ENCODE measurements at places on chromosomes 7 and 10.

- DNase-seq = no peak
These were observed 14.7 kb upstream of the CPXM2 start for GRCh38 chr10:123906296-123906695.

DNA sequence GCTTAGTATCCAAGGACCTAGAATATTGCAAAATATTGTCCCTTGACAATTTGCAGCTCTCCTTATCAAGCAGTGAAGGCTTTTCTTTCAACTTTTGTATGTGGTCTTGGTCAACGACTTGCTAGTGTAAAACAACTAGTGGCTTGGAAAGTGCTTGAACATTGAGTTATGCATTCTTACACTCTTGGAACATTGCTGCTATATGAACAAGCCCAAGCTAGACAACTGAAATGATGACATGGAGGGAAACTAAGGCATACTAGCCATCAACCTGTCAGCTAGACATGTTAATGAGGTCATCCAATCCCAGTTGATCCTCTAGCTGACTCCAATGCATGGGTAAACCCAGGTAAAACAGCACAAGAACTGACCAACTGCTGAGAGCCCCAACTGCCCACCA lies 12.7 kb upstream of the DMTF1 start:
- no peak for DNase-seq

DNA sequence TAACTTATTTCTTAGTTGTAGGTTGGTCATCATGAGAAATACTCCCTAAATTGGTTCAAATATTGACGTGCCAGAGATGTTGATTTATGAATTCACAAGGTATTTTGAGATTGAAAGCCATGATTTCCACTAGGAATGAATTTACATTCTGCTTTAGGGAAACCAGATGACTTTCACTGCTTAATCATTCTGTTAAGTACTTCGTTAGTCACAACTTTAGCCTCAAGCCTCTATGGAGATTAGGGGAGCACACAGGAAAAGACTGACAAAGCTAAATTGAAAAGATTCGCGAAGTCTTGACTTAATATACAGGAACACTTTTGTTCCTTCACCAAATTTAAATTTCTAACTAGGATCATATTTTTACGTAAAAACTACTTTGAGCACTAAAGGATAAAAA lies 250.4 kb upstream of the CACNA2D1 start:
- no peak for DNase-seq

DNA sequence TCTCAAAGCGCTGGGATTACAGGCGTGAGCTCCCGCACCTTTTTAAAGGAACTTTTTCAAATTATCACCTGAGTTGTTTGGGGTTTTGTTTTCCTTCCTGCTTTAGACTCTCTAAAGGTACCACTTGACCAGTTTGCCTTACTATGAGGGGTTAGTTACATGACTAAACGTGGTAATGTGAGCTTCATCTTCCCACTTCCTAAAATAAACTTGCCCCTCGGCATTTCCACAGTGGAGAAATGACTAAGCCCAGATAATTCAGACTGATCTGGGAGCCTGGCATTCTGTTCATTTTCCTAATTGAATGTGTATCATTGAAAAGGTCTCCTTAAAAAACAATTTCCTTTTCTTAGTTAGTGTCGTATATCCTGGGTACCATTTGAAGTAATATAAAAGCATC lies 163.4 kb downstream of the PLXDC2 start:
- DNase-seq = no peak

DNA sequence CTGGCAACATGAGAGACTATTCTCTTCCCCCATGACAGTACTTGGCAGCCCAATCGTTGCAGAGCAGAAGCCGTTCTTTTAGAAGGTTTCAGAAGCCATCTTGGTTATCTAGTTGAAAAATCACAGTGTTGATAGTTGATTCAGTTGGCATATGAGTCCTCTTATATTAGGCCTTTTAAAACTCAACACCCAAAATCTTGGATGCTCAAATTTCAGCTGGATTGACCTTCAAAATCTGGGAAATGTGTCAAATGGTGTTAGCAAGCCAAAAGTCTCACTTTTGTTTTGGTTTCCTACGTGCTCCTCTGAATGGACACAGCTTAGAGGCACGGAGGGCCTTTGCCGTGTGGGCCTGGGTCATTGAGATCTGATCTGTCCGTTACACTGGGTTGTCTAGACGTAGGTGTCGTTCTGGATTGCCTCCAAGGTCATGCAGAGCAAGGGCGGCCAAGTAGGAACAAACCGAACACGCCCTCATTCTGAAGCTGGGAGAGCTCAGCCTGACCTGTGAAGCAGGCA lies 59.3 kb upstream of the BMPER start:
- no peak for DNase-seq

GRCh38 chr7:88003581-88003980 lies 69.5 kb downstream of the ADAM22 start:
- no peak for DNase-seq

DNA sequence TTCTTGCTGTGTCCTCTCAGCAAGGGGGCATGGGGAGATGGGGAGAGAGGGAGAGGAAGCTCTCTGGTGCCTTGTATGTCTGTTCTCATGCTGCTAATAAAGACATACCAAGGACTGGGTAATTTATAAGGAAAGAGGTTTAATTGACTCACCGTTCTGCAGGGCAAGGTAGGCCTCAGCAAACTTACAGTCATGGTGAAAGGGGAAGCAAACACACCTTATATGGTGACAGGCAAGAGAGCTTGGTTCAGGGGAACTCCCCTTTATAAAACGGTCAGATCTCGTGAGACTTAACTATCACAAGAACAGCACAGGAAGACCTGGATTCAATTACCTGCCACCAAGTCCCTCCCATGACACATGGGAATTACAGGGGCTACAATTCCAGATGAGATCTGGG lies 464.7 kb upstream of the CELF2 start:
- DNase-seq = no peak

DNA sequence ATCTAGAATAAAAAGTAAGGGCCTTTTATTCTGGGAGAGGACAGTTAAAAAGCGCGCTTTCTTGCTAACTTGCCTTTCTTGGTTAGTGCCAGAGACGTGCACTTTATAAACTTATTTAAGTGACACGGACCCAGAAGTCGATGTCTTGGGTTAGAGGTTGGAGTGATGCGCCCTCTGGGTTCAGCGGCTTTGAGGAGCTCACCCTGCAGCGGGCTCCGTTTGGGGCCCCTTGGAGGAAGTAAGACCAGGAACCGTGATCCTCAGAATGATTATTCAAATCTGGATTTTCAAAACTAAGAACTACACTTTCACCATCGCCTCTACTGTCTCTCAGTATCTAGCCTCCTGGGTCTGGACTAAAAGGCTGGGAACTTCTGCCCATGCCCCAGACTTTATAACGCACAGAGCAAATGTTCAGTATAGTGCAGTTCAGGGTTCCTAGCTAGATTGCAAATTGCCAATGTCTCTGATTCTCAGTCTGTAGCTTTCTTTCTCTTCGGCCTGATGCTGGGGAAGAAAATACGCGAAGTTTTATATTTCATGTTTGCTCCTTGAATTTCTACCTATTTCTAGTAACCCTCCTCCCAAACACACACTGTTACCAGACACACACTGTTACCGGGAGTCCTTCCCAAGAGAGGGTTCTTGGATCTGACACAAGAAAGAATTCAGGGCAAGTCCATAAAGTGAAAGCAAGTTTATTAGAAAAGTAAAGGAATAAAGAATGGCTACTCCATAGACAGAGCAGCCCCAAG lies 18.6 kb upstream of the SMO start:
- no peak for DNase-seq

GRCh38 chr7:28958980-28959347 lies 834 bp upstream of the TRIL start:
- no peak for DNase-seq

DNA sequence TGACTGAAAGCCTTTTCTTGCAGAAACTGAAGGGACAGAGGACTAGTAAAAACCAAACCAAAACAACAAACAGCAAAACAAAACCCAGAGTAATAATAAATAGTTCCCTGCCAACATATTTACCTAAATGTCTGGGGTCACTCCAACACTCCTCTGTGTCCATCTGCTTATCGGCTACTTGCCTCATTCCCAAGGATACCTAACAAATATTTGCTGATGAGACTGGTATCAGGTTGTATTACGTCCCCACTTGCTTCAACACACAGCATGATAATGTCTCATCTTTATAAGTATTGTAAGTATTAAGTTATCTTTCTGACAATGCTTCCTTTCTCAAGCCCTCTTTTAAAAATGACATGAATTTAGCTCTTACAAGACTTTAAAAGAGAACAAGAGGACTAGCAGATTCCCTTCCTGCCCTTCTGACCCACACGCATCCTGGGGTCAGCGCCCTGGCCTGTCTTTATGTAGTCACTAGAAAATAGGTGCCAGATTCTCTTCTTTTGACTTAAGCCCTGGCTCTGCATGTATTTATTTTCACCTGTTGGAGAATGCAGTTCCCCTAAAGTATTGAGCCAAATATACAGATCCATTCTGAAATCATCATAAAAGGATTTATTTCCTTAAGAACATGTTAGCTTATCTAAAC lies 110.2 kb downstream of the SEM1 start:
- DNase-seq = no peak

GRCh38 chr10:32680803-32681557 lies 235.0 kb downstream of the CCDC7 start:
- DNase-seq = no peak

- DNase-seq = no peak
These were observed 76.9 kb downstream of the ZNF365 start for GRCh38 chr10:62450912-62451610.

DNA sequence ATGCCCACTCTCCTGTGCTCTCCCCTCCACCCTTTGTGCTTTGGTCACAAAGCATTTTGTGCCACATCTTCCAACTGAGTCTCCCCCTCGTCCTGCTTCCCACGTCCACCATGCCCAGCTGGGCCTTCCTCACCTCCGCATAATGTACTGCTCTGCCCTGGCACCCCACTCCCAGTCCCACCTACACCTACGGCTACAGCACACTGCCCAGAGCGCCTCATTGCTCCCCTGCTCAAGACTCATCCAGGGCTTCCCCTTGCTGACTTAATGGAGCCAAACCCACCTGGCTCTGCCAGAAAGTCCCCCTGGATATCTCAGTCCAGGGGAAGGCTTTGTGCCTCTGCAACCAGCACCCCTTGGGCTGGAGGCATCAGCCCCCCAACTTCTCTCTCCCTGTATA lies 299.2 kb upstream of the ZMIZ1 start:
- no peak for DNase-seq

GRCh38 chr10:22133749-22134624 lies 83.8 kb downstream of the EBLN1 start:
- DNase-seq = no peak

DNA sequence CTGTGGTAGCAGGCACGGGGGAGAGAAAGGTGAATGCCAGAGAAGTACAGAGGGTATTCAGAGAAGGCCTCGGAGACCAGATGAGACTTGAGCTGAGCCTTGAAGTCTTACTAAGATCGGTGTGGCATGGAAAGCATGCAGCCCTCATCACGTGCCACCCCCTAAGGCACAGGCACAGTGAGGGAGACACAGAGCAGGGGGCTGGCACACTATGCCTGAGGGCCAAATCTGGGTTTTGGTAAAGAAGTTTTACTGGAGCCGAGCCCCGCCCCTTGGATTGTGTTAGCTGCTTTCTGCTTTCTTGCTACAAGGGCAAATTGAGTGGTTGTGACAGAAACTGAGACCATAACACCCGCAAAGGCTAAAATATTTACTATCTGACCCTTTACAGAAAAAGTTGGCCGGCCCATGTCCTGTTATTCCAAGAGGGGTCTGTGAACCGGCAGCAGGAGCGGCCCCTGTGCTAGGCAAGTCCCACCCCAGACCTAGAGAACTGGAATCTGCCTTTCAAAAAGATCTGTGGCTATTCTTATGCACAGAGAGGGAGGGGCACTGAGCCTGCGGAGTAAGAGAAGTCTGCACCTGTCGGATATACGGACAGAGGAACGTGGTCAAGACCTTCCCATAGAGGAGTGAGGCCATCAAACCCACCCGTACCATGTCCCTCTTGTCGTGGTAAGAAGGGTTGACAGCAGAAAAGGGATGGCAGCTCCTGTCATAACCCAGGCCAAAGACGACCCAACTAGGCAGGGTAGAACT lies 109.3 kb upstream of the RHEB start:
- no peak for DNase-seq

- no peak for DNase-seq
These were observed 289.9 kb upstream of the LRRN3 start for GRCh38 chr7:110800984-110801383.

DNA sequence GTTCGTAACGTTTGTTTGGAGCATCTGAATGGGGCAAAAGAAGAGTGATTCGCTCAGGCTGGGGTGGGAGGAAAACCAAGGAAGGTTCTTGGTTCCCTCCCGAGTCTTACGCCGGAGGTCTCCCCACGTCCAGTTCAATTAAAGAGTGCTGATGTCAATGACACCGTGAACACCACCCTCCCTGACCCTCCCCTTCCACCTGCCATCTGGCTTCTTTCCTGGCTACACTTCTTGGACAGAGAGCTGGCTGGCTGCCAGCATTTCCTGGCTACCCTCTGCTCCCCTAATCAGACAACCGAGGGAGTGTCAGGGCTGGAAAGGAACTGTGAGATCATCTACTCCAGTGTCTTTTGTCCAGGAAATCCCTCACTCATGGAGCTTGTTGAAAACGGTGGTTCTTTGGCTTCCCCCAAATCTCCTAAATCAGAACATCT lies 24.1 kb upstream of the FFAR4 start:
- no peak for DNase-seq

DNA sequence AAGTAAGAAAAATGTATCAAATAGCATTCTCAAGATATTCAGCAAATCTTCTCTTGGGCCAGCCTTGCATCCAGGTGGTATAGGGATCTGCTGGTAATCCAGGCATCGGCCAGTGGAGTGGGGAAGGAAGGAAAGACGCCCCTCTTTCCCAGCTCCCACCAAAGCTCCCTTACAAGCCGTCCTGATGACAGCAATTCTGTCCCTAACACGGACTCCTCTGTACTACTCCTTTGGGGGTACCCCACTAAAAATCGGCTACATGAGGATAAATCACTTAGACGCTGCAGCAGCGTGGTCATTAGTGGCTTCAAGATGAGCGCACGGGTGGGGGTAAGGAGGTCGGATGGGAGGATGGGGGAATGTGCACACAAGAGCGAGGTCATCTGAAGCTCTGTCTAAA lies 24.7 kb upstream of the NUB1 start:
- no peak for DNase-seq

GRCh38 chr10:133293810-133294119 lies 14.9 kb downstream of the TUBGCP2 start:
- DNase-seq = no peak

DNA sequence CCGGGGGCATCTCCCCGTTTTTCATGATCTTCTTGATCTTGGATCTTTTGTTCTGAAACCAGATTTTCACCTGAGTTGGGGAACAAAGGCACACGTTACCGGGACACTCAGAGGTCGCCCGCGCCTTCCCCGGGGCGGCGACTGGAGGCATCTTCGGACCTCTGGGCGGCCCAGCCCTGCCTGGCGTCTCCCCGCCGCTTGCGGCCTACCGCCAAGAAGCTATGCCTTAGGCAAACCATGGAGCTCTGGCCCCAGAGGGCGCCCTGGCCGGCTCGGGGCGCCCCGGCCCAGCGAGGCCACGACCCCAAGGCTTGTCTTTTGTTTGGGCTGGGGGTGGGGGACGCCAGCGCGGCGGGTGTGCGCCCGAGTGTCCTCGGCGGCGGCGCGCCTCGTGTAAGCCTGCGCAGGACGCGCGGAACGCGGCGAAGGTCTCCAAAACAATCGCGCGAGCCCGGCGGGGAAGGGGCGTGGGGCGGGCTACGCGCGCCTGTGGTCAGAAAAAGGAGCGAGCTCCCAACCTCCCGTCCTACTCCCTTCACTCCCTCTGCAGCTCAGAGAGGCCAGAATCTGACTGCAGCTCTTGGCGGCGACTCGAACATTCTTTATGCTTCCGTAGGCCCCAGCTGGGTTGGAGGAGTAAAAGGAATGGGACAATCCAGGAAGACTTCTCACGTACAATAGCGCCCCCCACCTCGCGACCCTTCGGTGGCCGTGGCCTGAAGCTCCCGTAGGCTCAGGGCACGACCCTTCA lies 3.5 kb downstream of the DLX5 start:
- no peak for DNase-seq

- DNase-seq = no peak
These were observed 41.6 kb upstream of the LYZL2 start for GRCh38 chr10:30671026-30671616.

All from stimulated activated CD8-positive, alpha-beta memory T cell treated with anti-CD3 and anti-CD28 coated beads, Interleukin-12 subunit alpha, Interleukin-12 subunit beta, amount 100 ng/mL, for 4 hours (primary cell).